ENCODE measurements at places on chromosomes 2 and 18.
A peak's percentile ranks its signal among the peaks of the same experiment; 100 is the strongest.

GRCh38 chr18:8106603-8107002 is 502.6 kb upstream of the RAB12 start:
- no peak for DNase-seq

DNA sequence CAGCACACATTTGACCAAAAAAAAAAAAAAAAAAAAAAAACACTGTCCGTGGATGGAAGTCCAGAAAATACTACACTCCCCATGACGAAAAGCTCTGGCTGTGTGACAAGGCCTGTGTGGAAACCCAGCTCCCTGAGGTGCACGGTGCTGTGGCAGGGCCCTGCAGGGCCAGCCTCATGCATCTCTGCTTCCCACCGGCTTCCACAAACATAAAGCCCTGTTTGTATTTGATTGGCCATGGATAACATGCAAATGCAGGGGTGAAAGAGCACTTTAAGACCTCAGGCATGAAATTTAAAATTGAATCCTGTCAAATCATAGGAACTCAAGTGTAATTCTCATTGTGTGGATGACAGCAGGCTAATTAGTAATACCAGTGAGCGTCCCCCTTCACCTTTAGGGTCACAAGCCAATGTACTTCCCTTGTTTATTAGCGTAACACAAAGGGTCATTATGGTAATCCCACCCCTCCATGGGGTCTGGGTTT is 757.2 kb downstream of the GALR1 start:
- no peak for DNase-seq

DNA sequence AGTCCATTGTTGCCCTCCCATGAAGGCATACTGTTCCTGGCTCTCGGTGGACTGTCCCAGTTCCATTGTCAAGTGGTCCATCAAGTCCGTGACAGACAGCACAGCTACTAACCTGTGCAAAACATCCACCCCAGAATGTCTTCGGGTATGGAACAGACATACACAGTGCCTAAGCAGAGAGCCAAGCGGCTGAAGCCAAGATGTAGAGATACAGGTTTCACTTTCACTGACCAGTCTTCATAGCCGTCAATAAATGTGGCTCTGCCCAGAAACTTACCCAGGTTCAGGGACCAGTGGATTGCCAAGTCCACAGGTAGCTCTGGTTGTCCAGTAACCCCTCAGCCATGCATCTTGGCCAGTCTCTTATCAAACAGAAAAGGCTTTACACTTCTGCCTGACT is 10.7 kb upstream of the PAPOLG start:
- no peak for DNase-seq

DNA sequence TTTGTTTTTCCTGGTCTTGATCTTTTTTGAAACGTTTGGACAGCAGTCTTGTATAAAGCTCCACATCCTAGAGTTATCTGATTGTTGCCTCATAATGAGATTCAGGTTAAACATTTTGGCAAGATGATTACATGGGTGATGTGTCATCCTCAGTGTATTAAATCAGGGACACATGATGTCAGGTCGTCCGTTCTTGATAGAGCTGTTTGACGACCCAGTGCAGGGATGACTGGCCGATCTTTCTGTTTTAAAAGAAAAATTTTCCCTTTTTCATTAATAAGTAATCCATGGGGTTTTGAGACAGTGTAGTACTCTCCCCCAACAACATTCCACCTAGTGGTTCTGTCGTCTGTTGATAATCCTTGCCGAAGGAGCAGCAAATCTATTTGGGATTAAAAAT is 44.5 kb upstream of the SERPINB2 start:
- no peak for DNase-seq

- no peak for DNase-seq
Measured at GRCh38 chr2:15895615-15896469, 44.5 kb upstream of the MYCN start.

GRCh38 chr2:69300650-69301049 is 86.4 kb downstream of the GFPT1 start:
- DNase-seq = no peak

DNA sequence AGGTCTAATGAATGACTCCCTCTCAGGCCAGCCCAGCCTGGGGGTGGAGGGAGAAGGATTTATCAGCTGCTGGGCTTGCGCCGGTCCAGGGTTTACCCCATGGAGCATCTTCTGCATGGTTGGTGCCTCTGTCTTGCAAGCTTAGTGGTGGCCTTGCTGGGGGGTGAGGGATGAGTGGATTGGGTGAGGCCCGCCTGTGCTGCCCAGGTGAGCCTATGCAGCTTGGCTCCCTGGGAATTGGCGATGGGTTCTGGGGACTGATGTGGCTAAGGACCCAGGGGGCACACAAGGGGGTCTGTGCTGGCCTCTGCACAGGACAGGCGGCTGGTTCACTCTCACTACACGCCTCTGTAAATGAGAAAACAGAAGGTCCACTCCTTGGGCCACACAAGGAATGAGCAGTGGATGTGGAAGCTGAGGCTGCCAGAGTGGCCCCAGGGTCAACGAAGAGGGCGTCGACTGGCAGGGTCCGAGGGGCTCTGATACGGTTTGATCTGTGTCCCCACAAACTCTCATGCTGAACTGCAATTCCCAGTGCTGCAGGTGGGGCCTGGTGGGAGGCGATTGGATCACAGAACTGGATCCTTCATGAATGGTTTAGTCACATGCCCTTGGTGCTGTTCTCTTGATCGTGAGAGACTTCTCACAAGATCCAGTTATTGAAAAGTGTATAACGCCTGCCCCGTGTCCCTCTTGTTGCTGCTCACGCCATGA is 151.6 kb upstream of the HDAC4 start:
- no peak for DNase-seq

GRCh38 chr2:236993-237539 is 26.8 kb downstream of the SH3YL1 start:
- DNase-seq = no peak

DNA sequence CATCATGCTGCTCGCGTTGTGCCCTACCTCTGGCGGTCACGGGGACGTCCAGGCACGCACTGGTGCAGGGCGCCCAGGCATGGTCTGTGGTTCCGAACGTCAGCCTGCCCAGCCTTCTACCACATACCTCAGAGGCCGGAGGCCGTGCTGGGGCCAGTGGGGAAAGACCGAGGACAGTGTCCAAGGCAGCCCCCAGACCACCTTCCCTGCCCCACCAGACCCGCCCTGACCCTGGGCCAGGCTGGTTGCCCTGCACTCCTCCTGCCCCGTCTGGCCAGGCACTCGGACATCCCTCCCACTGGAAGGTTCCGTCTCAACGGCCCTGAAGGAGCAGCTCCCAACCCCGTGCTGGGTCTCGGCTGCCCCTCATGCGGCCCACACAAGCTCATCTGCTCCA is 32.8 kb downstream of the SLC66A2 start:
- no peak for DNase-seq

DNA sequence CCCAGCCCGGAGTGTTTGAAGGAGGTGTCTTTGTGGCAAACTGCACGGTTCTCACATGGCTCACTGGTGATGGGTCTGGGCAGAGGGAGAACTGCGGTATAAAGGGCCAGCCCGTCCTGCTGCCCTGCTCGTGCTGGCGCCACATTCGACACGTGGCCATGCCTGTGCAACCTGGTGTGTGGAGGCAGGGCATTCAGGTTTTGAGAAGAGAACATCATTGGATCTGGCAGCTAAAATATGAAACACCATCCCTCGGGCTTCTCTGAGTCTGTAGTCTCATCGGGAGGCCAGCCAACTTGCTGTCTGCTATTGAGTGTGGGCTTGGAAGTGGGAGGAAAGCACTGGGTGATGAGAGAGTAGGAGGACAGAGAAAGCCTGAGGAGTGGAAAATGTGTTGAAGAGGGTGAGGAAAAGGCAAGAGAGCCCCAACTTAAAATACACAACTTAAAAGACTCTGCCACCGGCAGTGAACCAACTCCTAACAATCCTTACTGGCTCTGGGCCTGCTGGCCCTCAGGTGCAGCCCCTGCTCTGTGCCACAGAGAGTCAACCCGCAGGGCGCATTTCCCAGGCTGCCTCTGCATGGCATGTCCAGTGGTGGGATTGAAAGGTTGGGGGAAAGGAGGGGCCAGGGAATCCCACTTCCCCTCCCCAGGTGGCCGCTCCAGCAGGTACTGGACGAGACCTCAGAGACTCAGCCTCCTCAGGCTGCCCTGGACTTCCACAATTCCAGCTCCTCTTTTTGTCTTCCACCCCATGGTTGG is 112.7 kb upstream of the DLX2 start:
- no peak for DNase-seq

GRCh38 chr2:199019898-199020507 is 437.7 kb downstream of the SATB2 start:
- no peak for DNase-seq

DNA sequence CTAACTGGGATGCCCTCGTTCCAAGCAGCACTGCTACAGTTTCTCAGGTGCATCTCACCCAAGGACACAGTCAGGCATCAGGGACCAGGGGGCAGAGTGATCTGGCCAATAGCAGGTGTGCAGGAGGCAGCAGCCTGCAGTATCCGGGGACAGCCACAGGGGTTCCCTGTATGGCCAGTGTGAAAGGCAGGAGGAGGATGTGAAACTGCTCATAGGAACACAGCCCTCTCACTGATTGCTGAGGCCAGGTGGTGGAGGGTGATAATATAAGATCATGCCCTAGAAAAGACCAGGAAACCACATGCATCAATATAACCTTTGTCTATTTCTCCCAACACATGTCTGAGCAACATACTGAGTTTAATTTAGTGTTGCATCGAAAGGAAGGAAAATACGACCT is 112.7 kb upstream of the TACR1 start:
- DNase-seq = no peak

- DNase-seq = no peak
Measured at GRCh38 chr2:173101687-173102086, 26.0 kb downstream of the MAP3K20 start.

GRCh38 chr2:216236486-216236885 is 127.3 kb downstream of the XRCC5 start:
- DNase-seq = no peak

DNA sequence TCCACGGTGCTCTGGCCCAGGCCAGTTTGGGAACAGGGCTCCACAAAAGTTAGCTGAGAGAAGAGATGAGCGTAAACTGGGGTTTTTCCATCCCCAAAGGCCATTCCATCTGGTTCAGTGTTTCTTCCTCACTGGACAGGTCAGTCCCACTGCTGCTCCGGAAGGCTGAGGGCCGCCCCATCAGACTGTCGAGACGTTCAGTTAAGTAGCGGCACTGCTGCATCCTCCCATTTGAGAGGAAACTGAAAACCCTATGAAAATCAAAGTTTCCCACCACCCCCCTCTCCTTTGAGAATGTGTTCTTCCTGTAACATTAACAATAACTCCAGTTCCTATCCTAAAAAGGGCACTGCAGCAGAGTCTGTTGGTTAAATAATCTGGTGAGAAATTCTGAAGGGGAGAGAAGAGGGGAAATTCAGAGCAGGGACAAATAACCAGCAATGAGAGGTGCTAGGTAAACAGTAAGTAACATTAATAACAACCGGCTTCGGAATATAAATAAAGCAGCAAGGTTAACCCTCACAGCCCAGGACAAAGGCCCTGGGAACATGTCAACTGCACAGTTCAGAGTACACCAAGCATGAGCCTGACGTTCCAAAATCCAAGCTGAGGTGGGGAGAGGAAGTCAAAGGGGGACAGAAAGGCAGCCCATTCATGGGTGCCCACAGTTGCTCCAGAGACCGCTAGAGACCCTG is 55.4 kb downstream of the UXS1 start:
- DNase-seq = peak; percentile 51

DNA sequence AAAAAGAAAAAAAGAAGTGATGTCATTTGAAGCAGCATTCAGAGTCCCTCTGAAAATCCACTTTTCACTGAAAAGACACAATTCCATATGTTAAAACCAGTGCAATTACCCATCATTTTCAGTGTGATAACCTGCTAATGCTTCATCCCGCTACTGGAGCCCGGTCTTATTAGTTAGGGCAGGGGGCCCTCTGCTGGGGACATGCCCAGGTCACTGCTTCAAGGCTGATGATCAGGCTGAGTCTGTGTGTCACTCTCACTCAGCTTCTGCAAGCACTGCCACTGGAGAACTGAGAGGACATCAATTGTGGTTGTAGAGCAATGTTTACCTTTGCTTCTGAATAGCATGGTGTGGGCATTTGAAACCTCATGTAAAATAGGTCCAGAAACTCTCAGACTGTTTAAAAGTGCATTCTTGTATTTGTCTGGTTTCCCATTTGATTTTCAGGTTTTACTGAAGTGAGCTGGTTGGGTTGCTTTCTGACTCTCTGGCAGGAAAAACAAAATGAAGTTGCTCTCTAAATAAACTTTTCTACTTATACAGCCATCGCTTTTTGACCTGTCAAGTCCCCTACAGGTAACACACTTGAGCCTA is 49.2 kb upstream of the NXPH2 start:
- DNase-seq = peak; percentile 39

DNA sequence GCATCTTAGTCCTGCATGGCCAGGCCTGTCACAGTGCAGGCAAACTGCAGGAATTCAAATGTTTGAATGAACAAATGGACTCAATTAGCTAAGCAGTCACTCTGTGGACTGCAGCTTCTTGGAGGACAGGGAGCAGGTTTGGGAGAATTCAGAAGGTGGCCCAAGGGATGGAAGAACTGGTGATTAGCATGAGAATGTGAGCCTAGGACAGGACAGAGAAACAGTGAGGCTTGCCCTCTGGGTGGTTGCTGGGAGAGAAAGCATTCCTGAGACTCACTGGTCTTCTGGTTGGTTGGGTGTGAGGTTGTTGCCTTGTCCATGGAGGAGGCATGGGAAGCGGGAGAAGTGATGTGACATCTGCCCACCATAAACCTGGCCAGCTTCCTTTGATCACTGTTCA is 13.7 kb downstream of the IL1RL2 start:
- DNase-seq = no peak

- no peak for DNase-seq
Measured at GRCh38 chr2:122237450-122237849, 482.0 kb downstream of the TSN start.

DNA sequence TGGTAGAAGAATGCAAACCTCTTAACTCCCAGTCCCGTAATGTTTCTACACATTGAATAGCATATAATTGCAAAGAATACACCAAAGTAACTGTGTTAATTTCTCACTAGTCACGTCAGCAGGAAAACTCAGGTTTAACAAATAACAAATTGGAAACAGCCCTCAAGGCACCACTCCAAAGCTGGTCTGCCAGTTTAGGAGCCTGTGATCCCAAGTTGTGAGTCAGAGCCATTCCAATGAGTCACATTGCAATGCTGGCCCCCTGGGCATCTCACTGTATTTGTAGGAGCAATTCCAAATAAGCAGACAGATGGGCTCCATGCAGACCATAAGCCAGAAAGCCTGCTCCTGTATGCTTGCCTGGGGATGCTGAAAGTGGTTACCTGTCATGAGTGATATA is 143.2 kb upstream of the SETBP1 start:
- no peak for DNase-seq

- DNase-seq = peak; percentile 82
Measured at GRCh38 chr18:63317982-63318888, 1.3 kb downstream of the BCL2 start.

GRCh38 chr18:25042641-25043051 is 309.3 kb downstream of the ZNF521 start:
- DNase-seq = no peak

- DNase-seq = no peak
Measured at GRCh38 chr2:73870084-73870483, 22.7 kb upstream of the ACTG2 start.

Data from CD4-positive, alpha-beta T cell treated with Interleukin-17A for 4 hours (primary cell).